Cardiac fibroblast (primary cell): ENCODE measurements at places on chromosomes 1 and 21.

DNA sequence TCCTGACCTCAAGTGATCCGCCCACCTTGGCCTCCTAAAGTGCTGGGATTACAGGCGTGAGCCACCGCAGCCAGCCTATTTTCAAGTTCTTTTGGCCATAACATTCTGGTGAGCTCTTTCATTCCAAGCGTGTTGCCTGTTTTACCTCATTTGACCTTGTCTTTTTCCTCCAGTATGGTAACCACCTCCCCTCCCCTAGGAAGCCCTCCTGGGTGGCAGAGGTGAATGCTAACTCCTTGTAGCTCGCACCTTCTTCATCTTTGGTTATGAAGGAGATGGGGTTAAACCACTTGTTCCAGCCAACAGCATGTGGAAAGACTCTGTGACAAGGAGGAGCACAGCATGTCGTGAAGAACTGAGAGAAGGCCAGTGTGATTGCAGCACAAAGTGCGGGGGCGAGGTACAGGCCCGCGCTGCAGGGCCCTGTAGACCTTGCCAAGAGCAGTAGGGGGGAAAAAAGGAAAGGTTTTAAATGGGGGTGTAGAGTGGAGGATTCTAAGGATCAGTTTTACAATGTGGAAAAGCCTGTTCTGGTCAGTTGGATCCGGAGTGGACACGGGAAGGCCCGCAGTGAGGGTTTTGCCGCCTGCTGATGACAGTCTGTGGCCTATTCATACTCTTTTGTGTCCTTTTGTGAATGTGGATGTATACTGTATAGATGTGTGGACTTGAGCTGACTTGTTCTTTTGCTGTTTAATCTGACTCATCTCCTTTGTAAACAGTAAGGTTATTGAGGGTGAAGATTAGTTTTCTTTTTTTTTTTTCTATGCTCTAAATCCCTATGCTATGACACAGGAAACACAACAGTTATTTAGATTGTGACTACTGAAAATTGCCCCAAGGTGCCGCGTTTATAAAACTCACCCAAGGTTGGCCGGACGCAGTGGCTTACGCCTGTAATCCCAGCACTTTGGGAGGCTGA is 7.5 kb upstream of the ZNF436 start:
- peak; percentile 76 for DNase-seq

DNA sequence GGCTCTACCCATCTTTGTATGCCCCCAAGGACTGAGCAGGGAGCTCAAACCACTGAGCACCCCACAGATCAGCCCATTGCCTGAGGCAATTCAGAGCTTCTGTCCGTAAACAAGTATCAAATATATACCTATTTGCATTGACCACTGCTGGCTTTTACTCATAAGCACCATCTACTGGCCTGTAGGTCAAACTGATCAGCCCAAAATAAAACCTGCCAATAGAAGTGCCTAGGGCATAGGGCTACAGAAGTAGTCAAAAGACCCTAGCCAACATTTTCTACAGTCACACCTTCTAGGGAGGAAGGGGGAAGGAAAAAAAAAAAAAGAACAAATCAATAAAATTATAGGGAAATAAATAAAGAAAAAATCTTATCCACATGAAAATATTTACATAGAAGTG is 5.3 kb upstream of the LCE3D start:
- no peak for DNase-seq

- DNase-seq = no peak
These were observed 13.6 kb upstream of the ADARB1 start for GRCh38 chr21:45060675-45061311.

DNA sequence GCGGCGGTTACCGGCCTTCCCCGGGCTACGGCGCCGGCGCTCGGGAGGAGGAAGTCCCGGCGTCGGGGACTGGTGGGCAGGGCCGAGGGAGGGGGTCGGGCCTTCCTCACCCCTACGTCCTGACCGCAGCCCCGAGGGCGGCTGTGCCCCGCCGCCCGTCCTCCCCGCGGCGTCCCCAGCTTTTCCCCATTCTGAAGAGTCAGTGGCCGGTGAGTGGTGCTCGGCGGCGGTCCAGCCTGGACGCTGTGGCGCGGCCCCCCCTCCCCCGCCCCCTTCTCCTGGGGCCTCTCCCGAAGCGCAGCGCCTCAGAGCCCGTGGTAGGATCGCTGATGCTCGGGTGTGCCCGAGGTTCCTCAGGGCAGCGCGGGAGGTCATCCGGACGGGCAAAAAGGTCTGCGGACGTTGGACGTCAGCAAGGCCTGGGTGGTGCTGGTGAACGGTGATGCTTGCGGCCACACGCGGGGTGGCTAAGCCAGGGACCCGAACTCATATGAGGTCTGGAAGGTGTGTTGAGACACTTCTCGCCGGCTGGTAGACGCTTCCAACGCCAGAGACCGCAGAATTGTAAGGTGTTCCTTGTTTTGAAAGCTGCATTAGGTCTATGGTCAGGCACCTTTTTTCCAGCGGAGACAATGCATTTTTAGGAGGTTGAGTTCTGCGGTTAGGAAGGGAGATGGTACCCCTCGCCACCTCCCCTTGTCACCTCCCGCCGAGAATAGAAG is 725 bp downstream of the SLC25A33 start:
- DNase-seq = peak; percentile 51

DNA sequence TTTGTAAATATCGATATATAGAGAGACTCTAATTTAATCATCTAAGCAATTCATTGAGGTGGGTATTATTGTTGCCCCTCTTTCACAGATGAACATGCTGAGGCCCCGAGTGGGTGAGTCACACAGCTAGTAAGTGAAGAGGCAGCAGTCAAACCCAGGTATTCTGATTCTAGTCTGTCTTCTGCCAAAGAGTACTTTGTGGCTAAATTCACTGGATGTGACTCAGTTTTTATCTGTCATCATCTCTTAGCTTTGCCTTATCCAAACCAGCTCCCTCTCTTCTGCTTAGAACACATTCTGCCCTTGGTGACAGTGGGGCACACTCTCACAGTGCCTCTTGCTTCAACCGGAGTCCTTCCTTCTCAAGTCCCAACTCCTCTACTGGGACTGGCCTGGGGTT is 11.5 kb downstream of the FCRL5 start:
- DNase-seq = no peak

GRCh38 chr1:205665201-205666045 is 14.9 kb downstream of the SLC45A3 start:
- DNase-seq = no peak

DNA sequence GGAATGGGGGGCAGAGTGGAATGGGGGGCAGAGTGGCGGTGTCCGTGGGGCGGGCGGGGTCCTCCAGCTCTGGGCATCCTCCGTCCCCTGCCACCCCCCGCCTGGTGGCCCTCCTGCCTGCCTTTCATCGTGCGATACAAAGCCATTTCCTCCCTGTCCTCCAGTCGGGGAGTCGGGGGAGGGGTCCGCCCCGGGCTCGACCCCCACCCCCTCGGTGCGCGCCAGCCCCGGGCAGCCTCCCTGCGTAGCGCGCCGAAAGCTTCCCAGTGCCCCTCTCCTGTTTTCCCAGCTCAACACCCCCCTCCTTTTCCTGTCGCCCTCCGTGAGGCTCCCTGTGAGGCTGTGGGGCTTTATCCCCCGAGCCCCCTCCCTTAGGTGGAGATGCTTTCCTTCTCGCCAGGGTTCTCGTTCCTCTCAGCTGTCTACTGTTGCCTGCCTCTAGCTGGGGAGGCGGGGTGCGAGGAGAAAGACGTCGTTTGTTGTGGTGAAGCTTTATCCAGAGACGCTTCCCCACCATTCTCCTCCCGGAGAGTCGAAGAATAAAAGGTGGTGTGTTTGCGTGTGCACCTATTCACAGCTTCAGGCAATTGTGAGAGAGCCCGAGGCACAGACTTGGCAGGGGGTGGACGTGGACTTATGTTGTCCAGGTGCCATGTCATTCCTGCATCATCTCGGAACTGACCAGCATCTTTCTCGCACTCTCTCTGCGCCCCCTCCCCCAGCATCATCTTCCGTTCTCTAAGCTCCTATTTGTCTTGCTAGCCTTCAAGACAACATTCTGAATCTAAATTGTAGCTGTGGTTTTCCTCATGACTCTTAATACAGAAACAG is 848 bp downstream of the DNM3 start:
- DNase-seq = peak; percentile 3

DNA sequence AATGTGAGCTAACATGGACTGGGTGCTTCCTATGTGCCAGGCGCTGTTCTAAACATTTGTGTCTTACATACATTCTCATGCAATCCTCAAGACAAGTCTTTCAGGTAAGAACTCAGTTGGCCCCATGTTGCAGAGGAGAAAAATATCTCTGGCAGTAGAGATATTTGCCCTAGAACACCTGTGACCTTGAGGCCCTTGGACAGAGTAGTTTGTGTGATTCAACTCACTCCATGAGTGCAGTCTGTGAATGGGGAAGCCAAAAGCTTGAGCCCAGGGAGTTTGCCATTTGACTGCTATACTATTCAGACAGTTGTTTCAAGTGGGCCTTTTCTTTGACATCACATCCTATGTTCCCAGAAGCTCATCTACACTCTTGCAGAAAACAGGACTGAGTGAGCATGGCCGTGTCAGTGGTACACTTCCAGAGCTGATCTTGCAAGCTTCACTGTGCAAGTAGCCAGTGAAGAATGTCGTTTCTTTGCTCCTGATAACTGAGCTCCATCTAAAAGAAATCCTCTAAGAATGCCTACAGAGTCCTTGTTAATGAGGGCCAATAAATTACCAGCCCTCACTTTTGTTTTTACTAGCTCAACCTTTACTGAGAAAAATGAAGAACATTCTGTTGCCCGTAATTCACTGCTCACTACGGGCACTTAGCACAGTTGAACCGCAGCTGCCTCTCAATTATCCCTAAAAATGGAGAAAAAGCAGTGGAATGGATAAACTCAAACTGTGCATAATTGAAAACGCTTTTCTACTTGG is 98.7 kb upstream of the C8B start:
- DNase-seq = no peak

GRCh38 chr1:60922304-60922703 is 160.1 kb upstream of the NFIA start:
- DNase-seq = no peak

DNA sequence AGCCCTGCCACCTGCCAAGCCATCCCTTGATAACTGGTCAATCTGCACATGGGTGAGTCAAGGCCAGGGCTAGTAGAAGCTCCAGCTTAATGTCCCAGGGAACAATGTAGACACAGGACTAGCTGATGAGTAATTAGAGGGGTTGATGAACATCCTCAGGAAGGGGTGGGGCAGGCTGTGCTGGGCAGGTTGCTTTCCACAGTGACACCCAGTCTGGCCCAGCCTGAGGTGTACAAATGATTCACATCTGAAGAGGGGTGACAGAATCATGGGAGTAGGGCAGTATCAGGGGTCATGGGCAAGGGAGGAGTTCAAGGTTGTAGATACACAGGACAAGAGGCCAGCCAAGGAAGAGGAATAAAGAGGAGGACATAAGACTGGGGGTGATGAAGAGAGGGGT is 4.3 kb downstream of the LPAR3 start:
- no peak for DNase-seq

- DNase-seq = no peak
These were observed 752 bp upstream of the ACTA1 start for GRCh38 chr1:229434641-229435051.

DNA sequence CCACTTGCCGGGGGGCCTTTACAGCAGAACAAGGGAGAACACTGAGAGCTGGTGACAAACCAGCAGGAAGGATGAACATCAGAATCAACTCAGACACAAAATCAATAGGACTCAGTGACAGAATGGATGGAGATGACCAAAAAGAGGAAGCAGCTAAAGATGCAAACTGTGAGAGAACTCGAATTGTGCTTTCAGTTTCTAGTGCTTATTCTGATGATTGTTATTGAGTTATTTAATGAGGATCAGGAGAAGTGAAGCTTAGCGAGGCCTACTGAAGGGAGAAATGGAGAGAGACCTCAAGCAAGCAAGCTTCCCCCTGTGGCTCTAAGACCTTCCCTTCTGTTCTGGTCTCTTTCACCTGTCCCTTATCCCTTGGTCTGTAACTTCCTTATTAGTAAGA is 30.3 kb upstream of the TMEM125 start:
- DNase-seq = no peak

DNA sequence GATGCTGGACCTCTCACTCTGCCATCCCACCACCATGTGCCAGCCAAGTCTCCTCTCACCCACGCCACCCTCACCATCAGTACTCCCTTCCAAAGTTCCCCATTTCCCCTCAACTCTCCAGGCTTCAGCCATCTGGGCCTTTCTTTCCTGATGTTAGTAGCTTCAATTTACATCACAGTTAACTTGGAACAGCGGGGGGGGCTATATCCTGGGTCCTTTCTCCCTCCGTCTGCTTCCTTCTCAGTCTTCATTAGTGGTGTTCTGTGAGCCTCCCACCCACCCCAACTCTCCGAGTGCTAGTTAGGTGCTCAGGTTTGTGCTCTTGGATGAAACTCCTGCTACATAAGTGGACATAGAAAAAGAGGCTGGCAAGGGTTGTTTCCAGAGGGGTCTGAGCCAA is 31.9 kb downstream of the KCNC4 start:
- no peak for DNase-seq

DNA sequence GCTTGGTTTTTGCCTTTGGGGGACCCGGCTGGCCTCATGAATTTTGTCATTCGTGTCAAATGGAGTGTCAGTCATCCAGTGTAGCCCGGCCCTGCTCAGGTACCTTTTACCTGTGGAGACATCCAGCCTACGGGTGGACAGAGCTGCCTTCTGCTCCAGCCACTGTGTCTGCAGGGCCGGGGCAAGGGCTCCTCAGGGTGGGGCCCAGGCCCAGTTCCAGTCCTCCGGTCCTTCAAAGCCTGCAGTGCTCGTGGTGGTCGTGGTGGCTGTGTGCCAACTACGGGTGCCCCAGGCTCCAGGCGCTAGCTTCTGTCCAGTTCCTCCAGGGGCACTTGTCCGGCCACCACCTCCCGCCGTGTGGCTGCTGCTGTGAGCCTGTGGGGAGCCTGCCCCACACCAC is 54.8 kb downstream of the TRIM11 start:
- DNase-seq = no peak

DNA sequence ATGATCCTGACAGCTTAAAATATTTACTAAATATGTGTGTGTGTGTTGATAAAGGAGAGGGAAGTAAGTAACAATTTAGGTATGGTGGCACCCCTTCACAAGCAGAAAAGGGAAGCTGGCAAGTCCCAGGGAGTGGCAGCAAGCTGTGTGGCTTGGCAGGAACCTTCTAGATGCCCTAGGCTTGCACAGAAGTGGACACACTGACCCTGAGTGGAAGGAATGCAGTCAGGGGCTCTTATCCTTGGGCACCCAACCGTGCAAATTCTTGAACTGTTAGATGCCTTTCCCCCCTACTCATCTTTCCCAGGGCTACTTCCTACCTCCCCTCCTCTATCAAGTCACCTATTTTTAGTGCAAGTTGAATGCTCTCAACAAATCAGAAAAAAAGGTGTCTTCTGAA is 18.9 kb downstream of the ACP6 start:
- DNase-seq = no peak

GRCh38 chr1:76857973-76858372 is 9.3 kb upstream of the ST6GALNAC5 start:
- no peak for DNase-seq

GRCh38 chr1:88800382-88801051 is 90.8 kb downstream of the GTF2B start:
- DNase-seq = peak; percentile 70

- DNase-seq = peak; percentile 23
These were observed 2.0 kb downstream of the GPR88 start for GRCh38 chr1:100539836-100540536.

- no peak for DNase-seq
These were observed 1.7 kb upstream of the HRNR start for GRCh38 chr1:152225678-152226077.

- DNase-seq = peak; percentile 97
These were observed 26.6 kb downstream of the AK4 start for GRCh38 chr1:65174585-65174984.
